ENCODE measurements at places on chromosomes 7 and 10.
A peak's percentile ranks its signal among the peaks of the same experiment; 100 is the strongest.

DNA sequence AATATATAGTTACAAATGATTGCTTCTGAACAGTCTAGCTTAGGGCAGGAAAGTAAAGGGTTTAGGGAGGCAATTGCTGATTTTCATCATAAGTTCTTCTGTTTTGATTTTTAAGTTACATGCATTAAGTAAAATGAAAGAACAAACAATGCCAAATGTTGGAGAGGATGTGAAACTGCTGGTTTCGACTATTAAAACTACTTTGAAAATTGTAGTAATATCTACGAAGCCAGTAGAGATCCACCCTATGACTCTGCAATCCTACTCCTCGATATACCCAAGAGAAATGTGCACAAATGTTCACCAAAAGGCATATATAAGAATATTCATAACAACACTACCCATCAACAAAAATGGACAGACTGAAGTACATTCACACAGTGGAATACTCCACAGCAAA lies 24.3 kb downstream of the PDZD8 start:
- H3K27me3 ChIP-seq, result no peaks in the 10 kb centered on the region
- no peak overlapping the region for H3K4me3 ChIP-seq
- peaks cover 5% of the 10 kb centered on the region for H3K36me3 ChIP-seq
- no peak overlapping the region for H3K27ac ChIP-seq
- no peak for DNase-seq
- peaks cover 23% of the 10 kb centered on the region for H3K4me1 ChIP-seq

DNA sequence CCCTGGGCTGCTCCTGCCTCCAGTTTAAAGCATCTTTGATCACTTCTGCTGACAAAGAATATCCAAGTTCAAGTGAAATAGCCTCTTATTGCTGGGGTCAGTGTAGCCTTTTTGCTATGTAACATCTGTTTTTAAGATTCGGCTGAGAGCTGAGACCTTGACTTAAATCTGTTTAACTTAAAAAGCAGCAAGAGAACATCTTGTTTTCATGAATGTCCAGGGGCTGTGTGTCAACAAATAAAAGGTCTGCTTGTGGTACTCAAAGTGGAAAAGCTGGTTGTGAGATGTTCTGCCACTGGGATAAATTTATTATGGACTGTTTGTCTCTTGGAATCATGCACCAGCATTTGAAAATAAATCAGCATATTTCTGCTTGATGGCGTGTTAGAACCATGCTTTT lies 73.2 kb downstream of the CALD1 start:
- H3K4me1 ChIP-seq, result peaks cover 32% of the 10 kb centered on the region
- H3K27me3 ChIP-seq, result no peaks in the 10 kb centered on the region
- no peak overlapping the region for H3K27ac ChIP-seq

DNA sequence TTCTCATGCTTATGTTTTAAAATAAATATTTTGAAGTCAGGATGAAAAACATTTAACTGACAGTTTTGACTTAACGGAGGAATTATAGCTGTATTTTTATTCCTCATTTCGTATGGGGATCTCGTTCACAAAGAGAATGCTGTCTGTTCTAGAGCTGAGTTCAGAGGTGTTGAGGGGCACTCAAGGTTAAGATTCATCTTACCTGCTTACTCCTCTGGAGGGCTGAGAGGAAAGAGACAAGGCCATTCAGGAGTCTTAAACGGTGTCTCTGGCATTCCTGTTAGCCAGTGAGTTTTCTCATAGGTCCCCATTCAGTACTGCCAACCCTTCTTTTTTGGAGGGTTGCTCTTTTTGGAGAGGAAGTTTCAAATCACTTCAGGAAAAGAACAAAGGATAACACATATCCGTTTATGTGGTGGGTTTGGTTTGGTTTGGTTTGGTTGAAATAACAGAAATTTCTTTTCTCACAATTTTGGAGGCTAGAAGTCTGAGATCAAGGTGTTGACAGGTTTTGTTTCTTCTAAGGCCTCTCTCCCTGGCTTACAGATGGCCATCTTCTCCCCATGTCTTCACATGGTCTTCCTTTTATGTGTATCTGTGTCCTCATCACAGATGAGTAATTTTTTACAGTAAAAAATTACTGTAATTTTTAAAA lies 23.1 kb downstream of the CALHM2 start:
- H3K4me3 ChIP-seq, result no peak overlapping the region
- H3K27me3 ChIP-seq, result no peaks in the 10 kb centered on the region
- peaks cover 43% of the 10 kb centered on the region for H3K4me1 ChIP-seq
- peak overlapping the region; percentile 66 for H3K27ac ChIP-seq

DNA sequence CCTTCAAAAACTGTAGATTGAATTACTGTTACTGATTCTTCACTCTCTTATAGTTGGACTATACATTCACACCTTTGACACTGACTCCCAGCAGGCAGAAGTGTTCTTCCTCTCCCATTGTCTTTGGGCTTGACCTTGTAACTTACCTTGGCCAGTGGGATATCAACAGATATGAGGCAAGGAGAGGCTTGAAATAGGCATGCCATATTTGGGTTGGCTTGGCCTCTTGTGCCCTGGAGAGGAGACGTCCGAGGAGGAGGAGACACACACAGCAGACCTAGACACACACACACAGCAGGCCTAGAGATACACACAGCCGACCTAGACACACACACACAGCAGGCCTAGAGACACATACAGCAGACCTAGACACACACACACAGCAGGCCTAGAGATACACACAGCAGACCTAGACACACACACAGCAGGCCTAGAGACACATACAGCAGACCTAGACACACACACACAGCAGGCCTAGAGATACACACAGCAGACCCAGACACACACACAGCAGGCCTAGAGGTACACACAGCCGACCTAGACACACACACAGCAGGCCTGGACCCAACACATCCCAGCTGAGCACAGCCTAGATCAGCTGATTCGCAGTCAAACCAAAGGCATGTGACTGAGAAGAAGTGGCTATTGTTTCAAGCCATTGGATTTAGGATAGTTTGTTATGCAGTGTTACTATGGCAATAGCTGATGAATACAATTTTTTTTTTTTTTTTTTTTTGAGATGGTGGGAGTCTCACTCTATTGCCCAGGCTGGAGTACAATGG lies 12.5 kb upstream of the GNA12 start:
- H3K4me3 ChIP-seq, result no peak overlapping the region
- H3K4me1 ChIP-seq, result peaks cover 2% of the 10 kb centered on the region
- no peak overlapping the region for H3K27ac ChIP-seq
- no peaks in the 10 kb centered on the region for H3K27me3 ChIP-seq
- no peaks in the 10 kb centered on the region for H3K36me3 ChIP-seq

DNA sequence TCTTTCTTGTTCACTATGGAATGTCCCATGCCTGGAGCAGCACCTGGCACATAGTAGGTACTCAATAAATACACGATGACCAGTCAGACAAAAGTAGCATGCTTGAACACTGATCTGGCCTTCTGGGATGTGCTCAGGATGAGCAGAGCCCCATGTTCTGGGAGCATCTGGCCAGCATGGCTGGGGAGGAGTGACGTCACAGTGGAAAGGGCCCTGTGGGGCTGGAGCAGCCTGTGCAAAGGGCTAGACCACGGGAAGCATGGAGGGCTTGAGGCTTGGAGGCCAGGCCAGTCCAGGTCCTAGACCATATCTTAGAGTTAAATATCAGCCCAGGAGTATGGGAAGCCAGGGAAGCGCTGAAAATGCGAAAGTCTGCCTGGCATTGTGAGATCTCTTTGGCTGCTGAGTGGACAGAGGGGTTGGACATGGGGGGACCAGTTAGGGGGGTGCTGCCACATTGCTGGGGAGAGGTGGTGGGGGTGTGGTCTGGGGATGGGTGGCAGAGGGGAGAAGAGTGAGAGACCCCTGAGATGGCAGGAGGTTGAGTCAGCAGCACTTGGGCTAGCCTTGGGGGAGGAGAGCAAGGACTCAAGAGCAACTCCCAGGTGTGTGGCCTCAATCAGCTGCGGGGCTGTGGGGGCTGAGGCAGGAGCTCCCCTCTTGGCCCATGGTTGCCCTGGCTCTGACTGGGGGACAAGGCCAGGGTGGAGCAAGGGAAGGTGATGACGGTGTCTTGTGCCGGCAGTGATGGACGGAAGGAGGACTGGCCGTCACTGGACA lies 34.9 kb downstream of the ZCCHC24 start:
- H3K27ac ChIP-seq, result no peak overlapping the region
- peaks cover 8% of the 10 kb centered on the region for H3K4me1 ChIP-seq
- H3K4me3 ChIP-seq, result no peak overlapping the region

GRCh38 chr10:28200775-28201174 lies 102.1 kb downstream of the MPP7 start:
- H3K4me3 ChIP-seq, result no peak overlapping the region
- H3K27ac ChIP-seq, result no peak overlapping the region
- no peak for DNase-seq
- H3K36me3 ChIP-seq, result no peaks in the 10 kb centered on the region
- H3K4me1 ChIP-seq, result no peaks in the 10 kb centered on the region

DNA sequence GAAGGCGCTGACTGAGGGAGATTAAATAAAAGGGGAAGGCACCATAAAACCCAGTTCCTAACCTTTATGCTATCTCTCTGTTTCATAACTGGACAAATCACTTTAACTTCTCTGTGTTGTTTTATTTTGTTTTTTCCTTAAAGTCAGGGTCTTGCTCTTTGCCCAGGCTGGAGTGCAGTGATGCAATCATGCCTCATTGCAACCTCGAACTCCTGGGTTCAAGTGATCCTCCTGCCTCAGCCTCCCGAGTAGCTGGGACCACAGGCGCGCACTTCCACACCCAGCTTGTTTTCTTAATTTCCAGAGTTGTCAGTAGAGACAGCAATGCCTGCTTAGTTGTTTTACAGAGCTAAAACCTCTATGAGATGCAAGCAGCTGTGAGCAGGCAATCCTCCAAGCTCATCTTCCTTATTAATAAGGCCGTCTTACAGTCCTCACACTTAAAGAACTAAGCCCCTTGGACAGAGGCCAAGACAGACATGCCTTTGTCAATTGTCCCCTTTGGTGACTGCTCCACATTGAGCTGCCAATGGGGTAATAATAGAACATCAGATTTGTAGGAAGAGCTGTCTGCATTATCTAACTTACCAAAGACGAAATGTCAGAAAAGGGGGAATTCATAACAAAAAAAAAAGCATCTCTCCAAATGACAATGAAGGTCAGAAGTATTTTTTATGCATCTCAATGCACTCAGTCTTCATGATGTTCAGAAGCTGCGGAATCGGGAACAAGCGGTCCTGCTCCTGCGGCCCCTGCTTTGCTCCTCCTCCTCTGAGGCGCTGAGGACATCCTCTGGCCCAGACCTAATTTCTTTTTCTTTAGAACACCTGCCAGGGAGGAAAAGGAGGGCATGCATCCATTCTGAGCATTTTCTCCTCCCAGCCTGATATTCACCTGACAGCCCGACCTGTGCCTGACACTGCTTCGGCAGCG lies 62.7 kb upstream of the RNF32 start:
- H3K4me3 ChIP-seq, result no peak overlapping the region
- peaks cover 26% of the 10 kb centered on the region for H3K4me1 ChIP-seq
- no peak overlapping the region for H3K27ac ChIP-seq

DNA sequence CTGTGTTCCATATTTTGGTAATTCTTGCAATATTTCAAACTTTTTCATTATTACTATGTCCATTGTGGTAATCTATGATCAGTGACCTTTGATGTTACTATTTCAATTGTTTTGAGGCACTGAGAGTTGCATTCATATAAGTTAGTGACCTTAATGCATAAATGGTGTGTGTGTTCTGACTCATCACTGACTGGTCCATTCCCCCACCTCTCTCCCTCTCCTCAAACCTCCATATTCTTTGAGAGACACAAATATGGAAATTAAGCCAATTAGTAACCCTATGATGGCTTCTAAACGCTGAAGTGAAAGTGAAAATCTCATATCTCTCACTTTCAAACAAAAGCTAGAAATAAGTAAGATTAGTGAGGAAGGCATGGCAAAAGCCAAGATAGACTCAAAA lies 739.6 kb downstream of the CCSER2 start:
- H3K36me3 ChIP-seq, result no peaks in the 10 kb centered on the region
- H3K4me1 ChIP-seq, result no peaks in the 10 kb centered on the region
- no peak for DNase-seq
- no peaks in the 10 kb centered on the region for H3K27me3 ChIP-seq
- H3K27ac ChIP-seq, result no peak overlapping the region
- H3K4me3 ChIP-seq, result no peak overlapping the region

DNA sequence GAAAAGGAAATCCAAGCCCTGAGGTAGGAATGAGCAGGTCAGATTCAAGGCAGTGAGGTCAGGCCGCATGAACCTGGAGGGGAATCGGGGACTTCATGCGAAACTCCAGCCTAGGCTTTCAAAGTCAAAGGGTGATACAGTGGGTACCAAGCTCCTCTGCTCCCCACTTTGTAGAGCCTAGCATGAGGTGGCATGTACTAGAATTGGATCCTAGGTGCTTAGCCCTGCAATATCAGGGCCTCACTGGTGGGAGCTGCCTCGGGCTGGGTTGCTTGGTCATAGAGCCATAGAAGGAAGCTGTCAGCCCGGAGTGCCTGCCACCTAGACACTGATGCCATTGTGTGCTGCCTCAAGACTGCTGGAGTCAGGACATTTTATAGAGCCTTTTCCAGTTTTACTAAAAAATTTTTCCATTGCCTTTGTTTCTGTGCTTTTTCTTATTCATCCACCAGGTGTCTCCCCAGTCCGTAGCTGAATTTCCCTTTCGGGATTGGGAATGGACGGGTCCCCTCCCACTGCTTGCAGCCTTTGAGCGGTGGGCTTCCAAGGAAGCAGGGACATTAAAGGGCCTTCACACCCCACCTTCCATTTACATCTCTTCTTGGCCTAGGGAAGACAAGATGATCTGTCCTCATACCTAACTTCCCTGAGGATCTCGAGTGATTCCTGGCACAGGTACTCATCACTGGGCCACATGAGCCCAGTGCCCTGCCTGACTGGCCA lies 5.5 kb upstream of the LZTS2 start:
- H3K4me3 ChIP-seq, result no peak overlapping the region
- peaks cover 50% of the 10 kb centered on the region for H3K36me3 ChIP-seq
- H3K4me1 ChIP-seq, result peaks cover 20% of the 10 kb centered on the region
- no peaks in the 10 kb centered on the region for H3K27me3 ChIP-seq
- no peak for DNase-seq
- no peak overlapping the region for H3K27ac ChIP-seq

DNA sequence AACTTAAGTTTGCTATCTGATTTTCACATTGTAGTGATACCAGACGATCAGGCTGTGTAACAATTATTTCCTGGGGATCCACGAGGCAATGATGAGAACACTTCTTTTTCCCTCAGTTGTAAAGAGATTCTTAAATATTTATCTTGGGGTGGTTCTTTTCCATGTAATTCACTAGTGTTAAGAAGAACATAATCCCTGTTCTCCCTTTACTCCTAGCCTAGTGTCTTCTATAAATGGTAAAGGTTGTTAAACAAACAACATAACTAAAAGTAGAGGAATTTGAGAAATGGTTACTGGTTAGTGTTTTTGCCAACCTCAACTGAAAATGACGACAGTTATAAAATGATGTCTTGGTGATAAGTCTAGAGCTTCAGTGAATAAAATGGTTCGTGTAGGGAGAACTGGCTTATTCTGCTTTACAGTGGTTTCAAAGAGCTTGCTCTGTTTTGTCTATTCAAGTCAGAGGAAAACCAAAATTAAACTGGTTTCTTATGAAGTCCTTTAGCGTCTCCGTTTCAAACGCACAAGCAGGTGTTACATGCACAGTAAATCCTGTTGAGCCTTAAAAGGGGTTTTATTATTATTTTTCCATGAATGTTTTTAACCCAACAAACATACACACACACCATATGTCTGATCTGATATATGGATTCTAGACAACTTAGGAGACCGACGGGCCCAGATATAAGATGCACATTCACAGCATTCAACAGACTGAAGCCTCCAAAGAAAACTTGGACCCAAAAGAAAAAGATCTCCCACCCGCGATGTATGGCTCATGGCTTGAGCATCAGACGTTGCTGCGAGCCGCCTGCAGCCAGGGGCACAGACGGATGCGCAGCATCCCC lies 1.1 kb downstream of the TBX20 start:
- H3K4me1 ChIP-seq, result peaks cover 11% of the 10 kb centered on the region
- no peaks in the 10 kb centered on the region for H3K36me3 ChIP-seq
- H3K27ac ChIP-seq, result no peak overlapping the region
- DNase-seq, result no peak
- peak overlapping the region; percentile 71 for H3K4me3 ChIP-seq
- peaks cover 89% of the 10 kb centered on the region for H3K27me3 ChIP-seq

All from activated T-helper 2 cell treated with anti-CD3 and anti-CD28 coated beads, Interferon-gamma antibody, Interleukin-2, Interleukin-4, amounts not matched to agents 10 μg/mL and 5 μg/mL and 100 μg/mL, durations not matched to agents 14 hours and 24 hours and 36 hours (primary cell).